HAP-1 (cell line): ENCODE measurements at places on chromosomes 6 and 20.

- DNase-seq: no peak
These were observed 3.9 kb upstream of the CST9 start for GRCh38 chr20:23609486-23610109.

DNA sequence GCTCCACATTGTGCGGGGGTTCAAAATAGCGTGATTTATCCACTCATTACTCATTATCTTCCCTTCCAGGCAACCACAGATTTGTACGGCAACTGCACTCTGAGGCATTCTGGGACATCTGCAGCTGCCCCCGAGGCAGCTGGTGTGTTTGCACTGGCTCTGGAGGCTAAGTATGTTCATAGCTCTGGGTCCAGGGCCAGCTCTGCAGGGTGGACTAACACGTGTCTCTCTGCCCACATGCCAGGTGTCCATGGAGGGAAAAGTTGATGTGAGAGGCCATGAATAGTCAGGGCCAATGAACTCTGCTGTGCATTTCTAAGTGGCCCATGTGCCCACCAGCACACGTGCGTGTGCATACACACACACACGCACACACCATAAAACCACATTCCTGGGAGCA, 74.9 kb downstream of the BFSP1 start:
- no peak for DNase-seq

DNA sequence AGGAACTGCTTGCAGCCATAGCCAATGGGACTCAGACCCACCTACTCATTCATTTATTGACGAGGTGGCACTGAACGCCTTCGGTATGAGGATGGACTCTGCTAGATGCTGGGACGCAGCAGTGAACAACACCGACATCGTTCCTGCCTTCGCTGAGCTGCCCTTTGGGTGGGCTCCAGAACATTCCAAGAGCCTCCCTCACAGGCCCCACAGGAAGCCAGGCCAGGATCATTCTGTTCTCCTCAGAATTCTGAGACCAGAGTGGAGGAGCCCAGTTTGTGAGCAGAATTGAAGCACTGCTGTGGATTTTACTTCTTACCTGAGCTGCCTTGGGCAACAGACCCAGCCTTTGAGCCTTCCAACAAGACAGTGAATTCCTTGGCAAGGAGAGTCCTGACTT, 82.1 kb downstream of the KCNB1 start:
- DNase-seq: no peak

DNA sequence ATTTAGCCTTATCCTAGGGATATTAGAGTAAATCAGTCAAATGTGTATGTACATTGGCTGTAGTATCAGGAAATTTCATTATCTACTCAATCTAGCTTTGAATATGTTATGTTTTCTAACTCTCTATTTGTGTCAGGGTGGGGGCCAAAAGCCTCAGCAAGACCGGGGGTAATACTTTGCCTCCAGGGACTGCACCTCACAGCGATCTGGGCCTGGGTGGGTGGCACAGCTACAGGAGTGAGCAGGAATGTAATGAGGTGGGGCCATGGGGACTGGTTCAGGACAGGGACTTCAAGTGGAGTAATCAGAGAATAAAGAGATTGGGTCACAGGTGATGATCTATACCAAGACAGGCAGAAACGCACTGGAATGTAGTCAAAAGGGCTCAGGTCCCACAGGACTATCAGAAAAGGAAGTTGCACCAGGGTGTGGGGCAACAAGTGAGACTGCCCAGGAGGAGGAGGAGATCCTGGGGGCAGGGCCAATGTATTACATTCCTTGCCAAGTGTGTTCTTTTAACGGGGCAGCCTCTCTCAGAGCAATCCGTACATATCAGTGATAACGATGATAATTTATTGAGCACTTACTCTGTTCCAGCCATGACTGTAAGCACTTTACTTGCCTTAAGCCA, 54.0 kb downstream of the PIGU start:
- no peak for DNase-seq

GRCh38 chr6:17899491-17899890, 87.9 kb downstream of the KIF13A start:
- DNase-seq: no peak

DNA sequence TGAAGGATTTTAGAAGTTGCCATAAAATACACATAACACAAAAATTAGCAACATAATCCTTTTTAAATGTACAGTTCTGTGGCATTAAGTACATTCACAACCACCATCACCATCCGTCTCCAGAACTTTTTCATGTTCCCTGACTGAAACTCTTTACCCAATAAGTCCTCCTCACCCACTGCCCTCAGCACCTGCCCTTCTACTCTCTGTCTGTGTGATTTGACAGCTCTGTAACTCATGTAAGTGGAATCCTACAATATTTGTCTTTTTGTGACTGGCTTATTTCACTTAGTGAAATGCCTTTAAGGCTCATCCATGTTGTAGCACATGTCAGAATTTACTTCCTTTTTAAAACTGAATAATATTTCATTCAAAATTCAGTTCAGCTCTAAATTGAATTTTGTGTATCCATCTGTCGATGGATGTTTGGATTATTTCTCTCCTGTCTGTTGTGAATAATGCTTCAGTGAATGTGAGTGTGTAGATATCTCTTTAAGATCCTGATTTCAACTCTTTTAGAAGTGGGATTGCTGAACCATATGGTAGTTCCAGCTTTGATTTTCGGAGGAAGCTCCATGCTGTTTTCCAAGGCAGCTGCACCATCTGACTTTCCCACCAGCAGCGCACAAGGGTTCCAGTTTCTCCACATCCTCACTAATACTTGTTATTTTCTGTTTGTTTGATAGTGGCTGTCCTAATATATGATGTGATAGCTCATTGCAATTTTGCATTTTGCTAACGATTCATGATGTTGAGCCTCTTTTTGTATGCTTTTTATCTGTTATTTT, 4.2 kb downstream of the ENTPD6 start:
- DNase-seq: no peak

DNA sequence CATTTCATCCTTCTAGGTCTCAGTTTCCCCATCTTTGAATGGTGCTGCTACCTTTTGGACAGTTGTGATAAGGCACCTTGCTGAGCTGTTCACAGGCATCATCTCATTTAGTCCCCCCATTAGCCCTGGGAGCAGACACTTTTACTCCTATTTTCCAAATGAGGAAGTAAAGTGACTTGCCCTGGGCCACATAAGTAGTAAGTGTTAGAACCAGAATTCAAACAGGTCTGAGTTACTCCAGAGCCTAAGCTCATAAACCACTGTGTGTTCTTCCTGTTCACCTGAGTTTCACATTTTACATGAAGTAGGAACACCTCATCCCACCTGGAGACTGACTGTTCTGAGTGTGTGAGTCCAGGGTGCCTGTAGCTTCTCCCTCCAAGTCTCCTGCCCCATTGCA, 43.5 kb upstream of the EPB41L1 start:
- no peak for DNase-seq

DNA sequence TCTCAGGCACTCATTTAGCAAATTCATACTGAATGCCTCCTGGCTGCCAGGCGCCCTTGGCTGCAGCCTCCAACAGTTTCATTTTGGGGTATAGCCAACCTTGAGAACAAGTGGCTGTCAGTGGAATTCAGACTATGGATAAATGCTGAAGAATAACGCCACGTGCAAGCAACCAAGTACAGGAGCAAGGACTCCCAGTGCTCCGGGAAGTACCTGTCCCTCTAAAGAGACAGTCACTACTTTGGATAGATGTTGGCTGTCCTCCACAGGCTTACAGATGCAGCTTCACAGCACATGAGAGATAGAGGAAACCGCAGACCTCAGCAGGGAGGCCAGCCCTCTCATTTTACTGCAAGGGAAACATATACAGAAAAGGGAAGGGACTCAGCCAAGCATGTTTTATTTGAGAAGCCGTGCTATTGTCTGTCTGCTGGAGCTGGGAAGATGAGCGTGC, 658.2 kb downstream of the PTPRT start:
- no peak for DNase-seq

DNA sequence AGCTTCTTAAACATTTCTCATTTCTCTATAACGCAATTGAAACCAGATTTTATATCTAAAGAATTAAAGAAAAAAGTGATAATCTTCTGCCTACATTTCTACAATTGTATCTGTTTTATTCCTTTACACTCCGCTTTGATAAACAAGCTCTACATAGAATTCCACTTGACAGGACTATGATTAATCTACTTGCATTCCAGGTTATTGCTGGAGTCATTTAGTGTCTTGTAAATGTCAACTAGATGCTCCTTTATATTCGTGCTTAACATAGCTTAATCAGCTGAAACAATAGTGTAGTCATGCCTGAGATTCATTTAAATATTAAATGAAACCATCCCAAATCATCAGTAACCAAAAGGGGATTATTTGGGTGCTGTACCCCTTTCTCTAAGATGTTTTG, 284.0 kb downstream of the TRDN start:
- DNase-seq: no peak

DNA sequence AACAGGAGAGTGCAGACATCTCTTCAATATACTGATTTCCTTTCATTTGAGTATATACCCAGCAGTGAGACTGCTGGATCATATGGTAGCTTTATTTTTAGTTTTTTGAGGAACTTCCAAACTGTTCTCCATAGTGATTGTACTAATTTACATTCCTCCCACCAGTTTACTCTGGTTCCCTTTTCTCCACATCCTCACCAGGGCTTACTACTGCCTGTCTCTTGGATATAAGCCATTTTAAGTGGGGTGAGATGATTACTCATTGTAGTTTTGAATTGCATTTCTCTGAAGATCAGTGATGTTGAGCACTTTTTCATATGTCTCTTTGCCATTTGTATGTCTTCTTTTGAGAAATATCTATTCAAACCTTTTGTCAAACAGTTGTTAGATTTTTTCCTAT, 64.9 kb upstream of the HMGCLL1 start:
- DNase-seq: no peak

DNA sequence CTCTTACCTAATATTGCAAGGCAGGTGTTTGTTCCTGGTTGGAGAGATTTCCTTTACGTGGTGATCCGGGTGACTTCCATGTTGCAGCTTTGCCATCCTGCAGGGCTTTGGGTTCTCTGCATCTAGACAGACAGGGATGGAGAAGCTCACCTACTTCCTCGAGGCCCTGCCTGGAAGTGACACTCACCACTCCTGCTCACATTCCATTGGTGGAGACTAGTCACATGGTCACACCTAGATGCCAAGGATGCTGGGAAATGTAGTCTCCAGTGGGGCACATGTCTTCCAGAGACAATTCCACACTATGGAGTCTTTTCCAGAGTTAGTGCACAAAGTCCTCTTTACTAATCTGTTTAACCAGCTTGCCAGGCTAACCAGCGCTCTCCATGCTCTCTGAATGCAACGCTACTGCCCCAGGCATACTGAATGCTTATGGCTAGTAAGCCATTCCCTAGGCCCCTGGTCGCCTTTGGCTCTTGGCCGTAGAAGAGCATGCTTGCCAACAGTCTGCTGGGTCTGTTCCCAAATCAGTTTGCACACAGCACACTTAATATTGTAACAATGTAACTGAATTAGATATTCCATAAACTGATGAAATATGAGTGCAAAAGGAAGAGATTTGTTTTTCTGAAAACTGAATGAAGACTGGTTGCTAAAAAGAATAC, 6.7 kb upstream of the KCNK15 start:
- peak; percentile 85 for DNase-seq

DNA sequence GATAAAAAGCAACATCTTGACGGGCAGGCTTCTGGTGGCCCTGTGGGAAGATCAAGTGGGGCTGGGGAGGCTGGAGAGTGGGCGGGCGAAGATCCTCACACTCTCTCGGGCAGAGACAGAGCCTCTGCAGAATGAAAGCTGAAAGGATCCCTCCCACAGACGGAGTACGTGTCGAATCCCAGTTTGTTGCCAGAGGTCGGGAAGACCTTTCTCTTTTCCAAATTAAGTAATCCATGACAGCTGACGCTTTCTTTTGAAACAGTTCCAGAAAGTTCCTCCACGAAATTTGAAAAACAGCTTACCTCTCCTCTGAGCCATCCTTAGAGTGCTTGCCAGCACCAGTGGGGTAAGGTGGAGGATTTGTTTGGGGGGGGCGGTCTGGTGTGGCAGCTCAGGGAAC, 155.6 kb upstream of the SMLR1 start:
- no peak for DNase-seq

GRCh38 chr6:167444602-167445346, 119.9 kb downstream of the TTLL2 start:
- DNase-seq: no peak

GRCh38 chr20:49642816-49643215, 70.9 kb downstream of the B4GALT5 start:
- DNase-seq: no peak

GRCh38 chr6:33875696-33876095, 71.9 kb upstream of the MLN start:
- DNase-seq: no peak

DNA sequence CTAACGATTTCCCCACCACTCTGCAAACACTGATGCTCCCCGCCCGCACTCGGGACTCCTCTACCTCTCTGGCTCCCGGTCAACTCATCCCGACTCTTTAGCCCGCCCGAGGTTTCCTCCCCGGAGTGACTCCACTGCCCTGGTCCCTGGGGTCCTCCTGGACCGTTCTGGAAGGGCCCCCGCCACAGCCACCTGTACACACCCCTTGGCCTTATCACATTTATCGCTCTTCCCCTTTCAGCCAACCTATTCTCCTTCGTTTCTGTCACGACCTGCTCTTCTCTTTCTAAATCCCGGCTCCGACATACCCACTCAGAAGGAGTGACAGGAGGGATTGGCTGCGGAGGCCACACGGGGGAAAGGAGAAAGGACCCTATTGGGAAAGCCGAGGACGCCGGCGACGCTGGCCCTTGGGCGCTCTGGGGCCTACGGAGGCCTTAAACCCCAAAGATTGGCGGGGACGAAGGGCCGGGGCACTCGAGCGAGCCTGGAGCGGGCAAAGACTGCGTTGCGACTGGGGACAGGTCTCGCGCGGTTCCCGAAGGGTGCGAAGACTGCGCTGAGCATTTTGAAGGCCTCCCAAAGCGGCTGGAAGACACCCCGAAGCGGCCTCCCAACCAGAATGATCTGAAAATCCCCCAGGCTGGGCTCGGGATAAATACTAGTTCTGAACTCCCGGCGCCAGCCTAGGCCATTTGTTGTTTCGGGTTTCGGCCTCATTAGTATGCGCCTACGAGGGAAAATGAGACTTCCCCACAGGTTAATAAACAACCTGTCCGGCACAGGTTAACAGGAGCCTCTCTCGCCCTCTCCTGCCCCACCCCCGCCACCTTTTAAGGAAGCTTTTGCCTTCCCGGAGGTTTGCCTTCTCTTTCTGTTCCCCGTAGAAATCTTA, 9.2 kb downstream of the SIM1 start:
- no peak for DNase-seq

DNA sequence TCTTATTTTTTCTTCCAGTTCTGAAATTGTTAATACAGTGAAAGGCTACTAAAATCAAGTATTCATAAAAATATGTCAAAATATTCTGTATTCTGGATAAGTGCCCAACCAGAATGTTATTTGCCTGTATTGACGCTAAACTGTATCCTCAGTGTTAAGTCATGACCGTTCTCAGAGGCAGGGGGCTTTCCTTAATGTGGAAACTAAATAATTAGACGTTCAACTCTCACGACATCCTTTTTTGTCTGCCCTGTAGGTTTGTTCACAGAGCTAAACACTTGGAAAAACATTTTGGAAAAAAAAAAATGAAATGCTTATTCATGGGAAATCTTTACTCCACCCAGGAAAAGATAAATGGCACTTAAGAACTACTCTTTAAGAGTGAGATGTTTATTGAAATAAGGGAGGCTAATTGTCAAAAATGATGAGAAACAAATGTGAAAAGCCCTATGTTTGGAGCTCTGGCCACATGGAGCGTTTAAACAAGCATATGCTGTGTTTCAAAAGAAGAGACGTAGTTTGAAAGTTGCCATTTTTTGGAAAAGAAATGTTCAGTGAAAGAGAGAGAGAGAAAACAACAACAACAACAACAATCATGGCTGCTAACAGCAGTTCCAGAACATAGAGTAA, 453.1 kb upstream of the MARCKS start:
- DNase-seq: no peak
